ENCODE measurements at places on chromosomes 3 and 15. TPM values are rescaled to one million over a fixed set of nuclear protein-coding genes. Genes with fewer than 3 reads are reported as not detected.

DNA sequence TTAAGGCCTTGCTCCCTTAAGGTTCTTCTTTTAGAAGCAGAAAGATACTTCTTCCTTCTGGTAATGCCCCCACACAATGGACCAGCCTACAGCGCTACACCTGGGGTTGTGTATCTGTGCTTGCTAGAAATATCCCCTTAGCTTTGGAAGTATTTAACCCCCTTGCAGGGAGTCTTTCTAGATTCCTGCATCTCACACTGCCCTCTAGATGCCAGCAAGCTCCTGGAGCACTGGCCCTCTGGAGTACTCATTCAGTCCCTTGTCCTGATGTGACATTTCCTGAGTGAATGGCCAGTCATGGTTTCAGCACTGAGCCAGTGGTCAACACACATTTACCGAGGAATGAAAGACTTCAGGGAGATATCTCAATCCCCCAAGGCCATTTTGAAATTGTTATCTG lies 30.4 kb upstream of the RBP2 start:
- DNase-seq, result no peak

GRCh38 chr15:38660738-38661137 lies 96.1 kb upstream of the RASGRP1 start:
- DNase-seq, result no peak

DNA sequence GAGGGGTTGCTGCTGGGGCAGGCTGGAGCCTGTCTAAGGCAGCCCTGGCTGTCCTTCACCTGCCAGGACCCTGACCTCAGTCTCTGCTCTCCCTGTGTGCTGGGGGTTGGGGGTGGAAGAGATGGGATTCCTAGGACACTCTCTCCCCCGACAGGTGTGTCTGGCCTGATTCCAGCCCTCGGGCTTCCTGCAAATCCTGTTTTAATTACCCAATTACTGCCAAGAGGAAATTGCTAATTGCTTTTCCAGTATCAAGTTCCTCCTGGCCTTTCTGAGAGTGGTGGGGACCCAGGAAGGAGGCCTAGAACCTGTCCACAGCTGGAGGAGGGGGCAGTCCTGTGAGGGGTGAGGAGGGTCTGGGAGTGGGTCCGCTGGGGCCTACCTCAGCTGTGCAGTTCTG lies 15.8 kb downstream of the PLXNA1 start:
- no peak for DNase-seq

- no peak for DNase-seq
Measured at GRCh38 chr3:59791774-59792308, 742.0 kb upstream of the CFAP20DC start.

DNA sequence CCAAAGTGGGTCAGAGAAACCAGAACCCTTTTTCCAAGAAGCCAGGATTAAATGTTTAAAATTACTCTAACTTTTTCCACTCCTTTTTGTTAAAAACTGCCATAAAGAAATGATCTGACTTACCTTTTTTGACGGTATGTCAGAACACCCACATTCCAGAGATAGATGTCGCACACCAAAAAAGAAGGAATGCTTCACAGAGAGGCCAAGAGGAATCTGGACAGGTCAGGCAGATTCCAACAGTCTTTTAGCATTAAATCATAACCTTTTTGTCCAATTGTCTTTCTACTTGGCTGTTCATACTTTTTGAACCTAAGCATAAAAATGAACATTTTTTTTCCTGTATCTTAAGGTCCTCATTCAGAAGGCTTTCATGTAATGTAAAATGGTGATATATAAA lies 846.9 kb downstream of the NSUN3 start:
- no peak for DNase-seq

- no peak for DNase-seq
Measured at GRCh38 chr3:133208184-133208583, 170.0 kb downstream of the TMEM108 start.

GRCh38 chr15:78641749-78642275 lies 802 bp upstream of the CHRNB4 start:
- no peak for DNase-seq

DNA sequence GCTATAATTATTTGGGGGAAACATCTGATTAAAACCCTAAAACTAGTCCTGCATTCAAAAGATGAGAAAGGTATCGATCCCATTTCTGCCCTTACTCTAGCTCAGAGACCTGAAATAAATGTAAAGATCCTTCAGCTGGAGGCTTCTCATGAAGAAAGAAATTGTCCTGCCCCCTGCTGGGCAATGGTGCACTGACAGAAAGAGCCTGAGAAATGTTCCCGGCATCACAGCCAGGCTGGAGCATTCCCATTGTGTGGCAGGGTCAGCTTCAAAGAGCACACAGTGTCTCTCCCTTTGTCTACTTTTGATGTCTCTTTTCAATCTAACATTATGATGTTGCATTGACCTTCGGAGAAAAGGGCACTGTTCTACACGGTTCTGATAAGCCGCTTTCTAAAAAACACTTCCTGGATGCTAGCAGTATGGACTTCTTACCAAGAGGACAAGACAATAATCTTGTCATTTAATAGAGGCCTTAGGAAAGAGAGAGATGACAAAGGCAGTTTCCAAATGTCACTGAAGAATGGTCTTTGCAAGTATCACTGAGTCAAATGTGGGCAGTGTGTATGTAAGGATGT lies 287.5 kb downstream of the MAGI1 start:
- peak; percentile 38 for DNase-seq

- no peak for DNase-seq
Measured at GRCh38 chr3:119013951-119014350, 20.7 kb downstream of the IGSF11 start.

DNA sequence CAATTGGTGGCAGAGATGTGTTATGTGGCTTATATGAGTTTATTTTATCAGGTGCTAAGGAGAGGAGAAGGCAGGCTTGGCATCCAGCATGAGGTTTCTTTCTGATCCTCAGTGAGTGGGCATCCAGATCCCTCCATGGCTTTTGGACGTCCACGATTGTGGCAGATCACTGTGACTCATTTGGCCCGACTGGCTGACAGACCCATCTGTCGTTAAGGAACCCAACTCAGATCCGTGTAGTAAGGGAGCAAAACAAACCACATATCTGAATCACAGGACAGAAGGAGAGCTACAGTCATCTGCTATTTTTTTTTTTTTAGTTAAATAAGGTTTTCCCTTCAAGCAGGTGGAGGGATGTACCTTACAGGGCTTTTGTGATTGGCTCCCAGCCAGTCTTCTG lies 197.0 kb upstream of the KCNH8 start:
- no peak for DNase-seq

DNA sequence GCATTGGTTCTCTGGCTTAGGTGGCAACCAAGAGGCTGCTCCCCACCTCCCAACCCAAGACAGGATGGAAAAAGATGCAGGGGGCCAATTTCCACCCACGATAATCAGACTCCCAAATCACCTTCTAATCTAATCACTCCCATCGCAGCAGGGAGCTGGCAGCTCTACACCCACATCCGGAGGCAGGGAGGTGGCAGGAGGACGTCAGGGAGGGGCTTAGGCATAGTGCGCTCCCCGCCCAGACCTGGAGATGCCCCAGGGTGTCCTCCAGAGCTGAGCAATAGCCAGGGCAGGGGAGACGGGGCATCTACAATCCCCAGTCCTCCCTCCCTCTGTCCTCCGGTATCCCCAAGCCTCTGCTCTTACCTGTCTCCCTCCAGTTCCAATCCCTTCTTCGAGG lies 70.5 kb upstream of the SEC13 start:
- no peak for DNase-seq

GRCh38 chr3:16485395-16485992 lies 28.0 kb downstream of the RFTN1 start:
- DNase-seq, result no peak

GRCh38 chr3:90031121-90031520 lies 923.7 kb downstream of the EPHA3 start:
- no peak for DNase-seq

GRCh38 chr3:196120291-196120951 lies 38.5 kb upstream of the TFRC start:
- DNase-seq, result no peak

DNA sequence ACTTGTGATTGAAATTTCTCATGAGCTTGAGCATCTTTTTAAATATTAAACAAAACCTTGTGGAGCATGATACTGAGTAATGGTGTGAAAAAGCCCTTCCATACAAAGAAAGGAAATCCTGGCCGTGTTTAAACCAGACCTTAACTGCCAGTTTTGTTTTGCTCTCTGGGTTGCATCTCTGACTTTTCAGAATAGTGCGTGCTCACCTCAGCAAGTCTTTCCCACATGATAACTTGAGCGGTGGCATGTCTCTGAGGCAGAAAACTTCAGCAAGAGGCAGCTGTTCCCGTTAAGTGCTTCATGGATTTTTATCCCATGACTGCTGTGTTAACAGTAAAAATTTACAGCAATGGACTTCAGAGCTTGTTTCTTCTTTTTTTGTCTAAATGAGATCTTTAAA lies 393.3 kb downstream of the FEZF2 start:
- no peak for DNase-seq

DNA sequence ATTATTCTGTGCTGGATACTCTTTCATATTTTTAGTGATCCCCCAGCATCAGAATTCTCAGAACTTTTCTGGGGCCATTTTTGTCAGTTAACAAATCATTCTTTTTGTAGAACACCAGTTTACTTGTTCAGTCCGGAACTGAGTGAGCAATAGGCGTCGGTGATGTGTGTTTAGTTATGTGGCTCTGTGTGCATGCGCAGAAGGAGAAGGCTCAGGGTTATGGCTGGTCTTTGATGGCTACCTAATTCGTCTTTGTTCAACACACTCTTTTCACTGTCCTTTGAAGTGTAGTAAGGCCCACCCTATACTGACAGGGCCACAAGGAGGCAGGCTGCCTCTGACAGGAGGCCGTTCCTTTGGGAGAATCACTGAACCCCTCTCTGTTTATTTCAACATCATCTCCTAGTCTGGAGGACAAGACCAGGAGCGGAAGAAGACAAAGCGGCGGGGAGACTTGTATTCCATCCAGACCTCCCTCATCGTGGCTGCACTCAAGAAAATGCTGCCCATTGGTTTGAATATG lies 158.2 kb upstream of the CHRM5 start:
- DNase-seq, result no peak

- no peak for DNase-seq
Measured at GRCh38 chr3:96900031-96900430, 85.6 kb downstream of the EPHA6 start.

- DNase-seq, result no peak
Measured at GRCh38 chr3:195570344-195570743, 13.4 kb downstream of the APOD start.

DNA sequence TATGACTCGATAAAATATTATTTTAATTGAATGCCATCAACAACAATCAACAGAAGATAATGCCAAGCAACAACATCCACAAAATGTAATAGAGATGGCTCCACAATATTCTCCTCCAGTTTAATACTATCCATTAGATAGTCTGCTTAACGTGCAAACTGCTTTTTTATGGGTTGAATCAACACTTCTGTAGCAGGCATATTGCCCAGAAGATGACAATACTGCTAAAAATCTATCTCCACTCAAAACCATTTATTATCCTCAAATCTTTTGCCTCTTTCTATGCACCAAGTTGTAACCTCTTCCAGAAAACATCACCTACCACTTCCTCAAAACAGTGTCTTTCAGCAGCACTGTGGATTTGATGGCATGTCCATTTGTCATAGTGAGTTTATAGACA lies 295.7 kb upstream of the LMCD1 start:
- no peak for DNase-seq

DNA sequence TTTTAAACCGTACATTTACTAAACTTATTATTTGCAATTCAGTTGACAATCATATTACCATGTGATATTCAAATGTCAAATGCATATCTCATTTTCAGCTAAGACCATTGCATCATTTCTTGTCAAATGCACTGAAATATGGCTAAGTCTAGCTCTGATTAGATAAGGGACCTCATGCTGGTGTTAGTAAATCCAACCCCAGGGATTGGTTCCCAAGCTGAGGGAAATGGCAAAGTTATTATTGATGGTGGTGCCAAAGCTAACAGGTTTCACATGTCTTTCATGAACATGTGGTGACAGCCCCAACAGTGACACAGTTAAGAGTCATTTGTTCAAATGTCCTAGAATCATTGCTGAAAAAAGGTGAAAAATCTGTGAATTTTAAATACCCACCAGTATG lies 641.1 kb downstream of the MECOM start:
- no peak for DNase-seq

DNA sequence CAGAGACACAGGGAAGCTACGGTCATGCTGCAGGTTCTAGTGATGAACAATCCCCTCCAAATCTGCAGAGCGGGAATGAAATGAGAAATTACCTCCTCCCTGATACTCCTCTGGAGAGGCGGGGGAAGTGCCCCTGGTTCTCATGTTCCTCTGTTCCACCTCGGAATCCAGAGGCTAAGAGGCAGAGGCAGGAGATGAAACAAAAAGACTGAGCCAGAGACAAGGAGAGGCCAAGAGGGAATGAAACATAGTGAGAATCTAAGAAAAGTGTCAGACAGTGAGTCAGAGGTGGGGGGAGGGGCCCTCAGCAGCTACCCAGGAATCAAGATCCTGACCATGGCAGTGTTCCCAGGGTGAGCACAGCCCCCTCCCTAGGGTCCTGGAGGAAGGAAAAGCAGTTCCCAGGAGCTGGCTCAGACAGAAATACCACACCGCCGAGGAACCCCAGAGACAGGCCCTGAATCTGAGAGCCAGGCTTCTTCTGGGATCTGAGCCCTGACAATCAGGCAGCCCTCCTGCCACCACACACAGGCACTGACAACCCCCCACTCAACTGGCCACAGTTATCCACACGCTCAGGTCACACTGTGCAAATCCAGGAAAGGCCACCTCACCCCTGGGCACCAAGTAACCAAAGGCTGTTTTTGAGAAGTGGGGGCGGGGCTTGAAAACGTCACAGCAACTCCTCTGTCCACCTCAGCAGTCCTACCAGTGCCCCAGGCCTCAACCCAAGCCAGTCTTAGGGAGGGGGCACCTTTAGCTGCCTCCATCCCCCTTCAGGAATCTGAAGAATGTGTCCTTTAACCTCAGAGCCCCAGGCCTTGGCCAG lies 2.4 kb downstream of the CSRNP1 start:
- DNase-seq, result peak; percentile 93

- DNase-seq, result no peak
Measured at GRCh38 chr3:69226071-69226470, 103.7 kb upstream of the LMOD3 start.

The DET1 gene
- polyA plus RNA-seq, result 11.4 TPM

The SLC22A13 gene
- polyA plus RNA-seq, result not detected

The TMEM266 gene
- 0.13 TPM for polyA plus RNA-seq

The CFAP100 gene
- 0.06 TPM for polyA plus RNA-seq

The BCHE gene
- polyA plus RNA-seq, result 1.2 TPM
